ENCODE measurements at places on chromosomes 2 and 18.

DNA sequence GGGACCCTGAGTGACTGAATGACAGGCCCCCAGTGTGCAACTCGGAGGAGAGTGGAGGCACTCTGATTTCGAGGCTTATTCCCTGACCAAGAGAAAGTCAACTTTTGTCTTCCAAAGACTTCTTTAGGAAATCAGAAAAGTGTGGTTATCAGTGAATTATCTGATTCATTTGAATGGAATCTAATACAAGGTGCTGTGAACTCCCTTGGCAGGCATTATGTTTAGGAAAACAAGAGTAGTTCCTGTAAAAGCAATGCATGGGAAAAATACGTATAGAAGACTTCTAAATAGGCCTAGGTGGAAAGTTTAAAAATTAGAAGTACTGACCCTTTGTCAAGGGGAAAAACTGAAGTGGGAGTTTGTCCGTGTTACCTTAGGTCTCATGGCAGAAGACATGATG lies 269.4 kb downstream of the GBX2 start:
- DNase-seq, result no peak

DNA sequence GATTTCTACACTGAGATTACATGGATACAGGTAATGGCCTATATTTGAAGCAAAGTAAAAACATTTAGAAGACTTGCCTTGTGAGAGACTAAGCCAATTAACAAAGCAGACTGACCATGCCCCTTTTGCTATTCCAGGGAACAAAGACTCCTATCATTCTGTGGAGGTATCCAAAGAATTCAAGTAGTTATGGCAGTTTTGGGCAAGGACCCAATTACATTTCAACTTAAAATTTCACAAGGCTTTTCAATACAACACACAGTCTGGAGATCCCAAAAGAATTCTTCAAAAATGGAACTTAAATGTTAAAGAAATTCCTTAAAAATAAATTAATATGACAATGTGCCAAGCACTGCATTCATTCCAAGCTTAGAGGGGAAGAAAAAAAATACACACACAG lies 109.2 kb upstream of the CHRNA1 start:
- DNase-seq, result no peak

- DNase-seq, result no peak
Measured at GRCh38 chr18:61770279-61770678, 122.5 kb downstream of the RNF152 start.

- no peak for DNase-seq
Measured at GRCh38 chr2:171852366-171852888, 41.6 kb downstream of the SLC25A12 start.

GRCh38 chr18:26089293-26090129 lies 902 bp downstream of the SS18 start:
- DNase-seq, result no peak

Measured in T follicular helper cell (primary cell).